ENCODE measurements at places on chromosomes 16 and 17. TPM values are rescaled to one million over a fixed set of nuclear protein-coding genes. Genes with fewer than 3 reads are reported as not detected.
A peak's percentile ranks its signal among the peaks of the same experiment; 100 is the strongest.

CBLN1 gene
- total RNA-seq = not detected

GRCh38 chr17:38981636-38982035, 14.4 kb upstream of the FBXO47 start:
- H3K27ac ChIP-seq = no peak overlapping the region
- H3K4me1 ChIP-seq = no peaks in the 10 kb centered on the region

DNA sequence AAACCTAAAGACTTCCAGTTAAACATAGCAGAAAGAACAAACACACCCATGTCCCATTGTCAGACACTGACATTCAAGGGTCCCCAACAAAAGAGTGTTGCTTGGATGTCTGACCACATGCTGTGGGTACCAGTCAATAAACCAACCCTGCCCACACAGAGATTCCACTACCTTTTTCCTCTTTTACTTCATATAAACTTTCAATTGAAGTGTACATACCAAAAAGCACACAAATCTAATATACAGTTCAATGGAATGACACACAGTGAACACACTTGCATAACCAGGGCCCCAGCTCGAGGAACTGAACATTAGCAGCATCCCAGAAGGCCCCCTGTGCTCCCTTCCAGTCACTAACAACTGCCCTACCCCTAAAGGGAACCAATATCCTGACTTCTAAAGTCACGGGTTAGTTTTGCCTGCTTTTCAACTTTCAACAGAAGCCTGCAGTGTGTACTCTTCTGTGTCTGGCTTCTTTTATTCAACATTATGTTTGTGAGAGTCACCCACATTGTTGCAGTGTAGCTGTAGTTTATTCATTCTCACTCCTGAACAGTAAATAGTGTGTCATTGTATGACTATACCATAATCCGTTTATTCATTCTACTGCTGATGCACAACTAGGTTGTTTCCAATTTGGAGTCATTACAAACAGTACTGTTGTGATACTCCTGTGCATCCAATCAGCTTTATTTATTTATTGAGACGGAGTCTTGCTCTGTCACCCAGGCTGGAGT, 18.0 kb downstream of the CFDP1 start:
- H3K36me3 ChIP-seq = peaks cover 5% of the 10 kb centered on the region
- no peaks in the 10 kb centered on the region for H3K4me1 ChIP-seq
- H3K4me3 ChIP-seq = no peak overlapping the region
- no peak for DNase-seq
- H3K27me3 ChIP-seq = no peaks in the 10 kb centered on the region

TM4SF5 gene
- total RNA-seq = 20.1 TPM

DNA sequence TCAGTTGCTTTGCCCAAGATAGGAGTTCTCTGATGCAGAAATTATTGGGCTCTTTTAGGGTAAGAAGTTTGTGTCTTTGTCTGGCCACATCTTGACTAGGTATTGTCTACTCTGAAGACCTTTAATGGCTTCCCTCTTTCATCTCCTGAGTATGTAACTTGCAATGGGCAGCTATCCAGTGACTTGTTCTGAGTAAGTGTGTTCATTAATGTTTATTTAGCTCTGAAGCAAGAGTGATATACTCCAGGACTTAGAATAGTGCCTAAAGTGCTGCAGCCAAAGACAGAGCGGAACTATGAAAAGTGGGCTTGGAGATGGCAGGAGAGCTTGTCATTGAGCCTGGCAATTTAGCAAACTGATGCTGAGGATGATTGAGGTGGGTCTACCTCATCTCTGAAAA, 8.8 kb upstream of the TANGO6 start:
- H3K27ac ChIP-seq = no peak overlapping the region
- peaks cover 4% of the 10 kb centered on the region for H3K36me3 ChIP-seq
- no peaks in the 10 kb centered on the region for H3K27me3 ChIP-seq
- H3K4me1 ChIP-seq = no peaks in the 10 kb centered on the region
- DNase-seq = no peak

DNA sequence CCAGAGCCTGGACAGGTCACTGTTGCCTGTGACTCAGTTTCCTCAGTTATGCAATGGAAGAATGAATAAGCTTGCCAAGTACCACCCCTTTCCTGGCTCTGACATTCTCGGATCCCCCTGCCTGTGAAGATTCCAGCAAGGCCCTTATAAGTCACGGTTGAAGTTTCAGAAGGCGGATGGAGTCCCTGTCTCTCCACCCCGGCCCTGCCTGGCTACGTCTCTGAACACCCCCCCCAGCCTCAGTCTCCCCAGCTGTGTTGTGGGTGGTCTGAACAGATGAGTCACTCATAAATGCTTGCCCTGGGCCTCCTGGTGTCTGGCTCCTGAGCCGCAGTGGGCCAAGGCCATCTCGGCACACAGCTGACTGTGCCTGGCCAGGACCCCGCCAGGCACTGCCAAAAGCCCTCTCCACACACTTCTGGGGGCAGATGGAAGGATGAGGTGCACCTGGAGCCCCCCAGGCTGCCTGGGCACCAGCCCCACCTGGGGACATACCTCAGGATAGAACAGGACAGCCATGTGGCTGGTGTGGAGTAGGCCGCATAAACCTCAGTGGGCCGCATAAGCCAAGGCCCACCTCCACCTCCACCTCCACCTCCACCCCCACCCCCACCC, 15.4 kb downstream of the VASN start:
- no peaks in the 10 kb centered on the region for H3K4me1 ChIP-seq
- no peak overlapping the region for H3K4me3 ChIP-seq
- DNase-seq = no peak
- no peaks in the 10 kb centered on the region for H3K27me3 ChIP-seq

TVP23C gene
- 20.7 TPM for total RNA-seq

DNA sequence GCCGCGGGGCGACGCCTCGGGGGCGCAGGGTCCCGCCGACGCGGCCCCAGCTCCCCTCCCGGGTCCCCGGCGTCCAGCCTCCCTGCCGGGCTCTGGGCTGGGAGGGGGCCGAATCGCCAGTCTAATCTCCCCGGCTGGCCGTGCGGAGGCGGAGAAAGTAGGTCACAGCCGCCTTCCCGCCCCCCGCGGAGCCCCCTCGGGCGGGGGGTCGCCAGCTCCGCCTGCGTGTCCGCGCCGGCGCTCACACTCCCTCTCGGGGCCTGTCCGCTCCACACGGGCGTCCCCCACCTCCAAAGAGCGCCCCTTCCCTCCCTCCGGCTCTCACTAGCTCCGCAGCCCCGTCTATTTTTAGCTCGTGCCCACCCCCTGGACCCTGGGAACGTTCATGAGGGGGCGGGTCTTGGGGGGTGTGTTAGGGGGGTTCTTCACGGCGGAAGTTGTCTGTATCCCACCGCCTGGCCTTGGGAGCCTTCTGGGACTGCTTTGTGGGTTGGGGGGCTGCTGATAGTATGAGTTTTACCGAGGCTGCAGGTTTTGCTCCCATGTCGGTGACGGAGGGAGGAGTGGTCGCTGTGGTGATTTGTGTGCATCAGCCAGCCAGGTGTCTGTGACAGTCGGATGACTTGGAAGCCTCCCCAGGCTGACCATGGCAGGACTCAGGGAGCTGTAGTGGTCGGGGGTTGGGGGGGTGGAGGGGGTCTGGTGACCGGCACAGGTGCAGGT, 1.1 kb downstream of the ATP1B2 start:
- DNase-seq = peak; percentile 49
- H3K4me1 ChIP-seq = peaks cover 4% of the 10 kb centered on the region
- no peak overlapping the region for H3K27ac ChIP-seq
- H3K4me3 ChIP-seq = peak overlapping the region; percentile 50
- no peaks in the 10 kb centered on the region for H3K27me3 ChIP-seq

GRCh38 chr16:49353680-49354079, 19.9 kb upstream of the C16orf78 start:
- no peaks in the 10 kb centered on the region for H3K4me1 ChIP-seq
- peaks cover 2% of the 10 kb centered on the region for H3K27me3 ChIP-seq
- no peak for DNase-seq
- H3K36me3 ChIP-seq = no peaks in the 10 kb centered on the region

GRCh38 chr16:28107232-28107631, 43.7 kb upstream of the GSG1L start:
- DNase-seq = no peak
- H3K36me3 ChIP-seq = peaks cover 56% of the 10 kb centered on the region
- peaks cover 31% of the 10 kb centered on the region for H3K4me1 ChIP-seq
- no peak overlapping the region for H3K4me3 ChIP-seq
- H3K27ac ChIP-seq = peak overlapping the region; percentile 39

- DNase-seq = no peak
- no peaks in the 10 kb centered on the region for H3K4me1 ChIP-seq
- H3K27ac ChIP-seq = no peak overlapping the region
Observed at GRCh38 chr16:17133851-17134250, 336.9 kb downstream of the XYLT1 start.

DNA sequence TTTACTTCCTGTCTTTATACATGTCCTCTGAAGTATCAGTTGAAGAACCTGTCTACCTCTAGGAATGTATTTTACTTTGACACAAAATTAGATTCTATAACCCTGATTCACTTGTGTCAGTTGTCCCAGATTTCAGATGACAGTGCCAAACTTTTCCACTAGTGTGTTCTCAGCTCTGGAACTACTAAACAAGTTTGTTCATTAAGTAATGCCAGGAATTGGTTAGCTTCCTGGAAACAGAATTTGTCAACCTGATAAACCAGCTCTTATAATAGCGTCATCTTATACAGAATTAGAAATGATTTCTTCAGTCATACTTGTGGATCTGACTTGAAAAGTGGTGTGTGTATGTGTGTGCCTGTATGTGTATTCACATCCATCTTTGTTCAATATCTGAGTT, 7.4 kb downstream of the MAP3K3 start:
- DNase-seq = no peak
- no peak overlapping the region for H3K4me3 ChIP-seq
- no peaks in the 10 kb centered on the region for H3K27me3 ChIP-seq
- no peaks in the 10 kb centered on the region for H3K36me3 ChIP-seq
- peaks cover 4% of the 10 kb centered on the region for H3K4me1 ChIP-seq
- peak overlapping the region; percentile 32 for H3K27ac ChIP-seq

SLC5A2 gene
- 0.14 TPM for total RNA-seq

All from liver (tissue), 10 donors.